ENCODE measurements at places on chromosomes 7 and 10. TPM values are rescaled to one million over a fixed set of nuclear protein-coding genes. Genes with fewer than 3 reads are reported as not detected.

Gene PRSS37
- total RNA-seq: not detected

Gene TEX36
- total RNA-seq: not detected

Gene COL13A1
- total RNA-seq: 34.2 TPM

Gene PKD2L1
- not detected for total RNA-seq

Gene BNIP3
- 70.6 TPM for total RNA-seq

Gene PSPH
- 75.3 TPM for total RNA-seq

Gene HTR5A
- total RNA-seq: not detected

Gene XRCC2
- 0.22 TPM for total RNA-seq

Gene GPR26
- total RNA-seq: not detected

Gene SPDYE16
- total RNA-seq: not detected

Gene CABCOCO1
- total RNA-seq: 0.14 TPM

Gene TMEM26
- total RNA-seq: 1.1 TPM

Gene TMEM139
- not detected for total RNA-seq

Gene FAM25C
- not detected for total RNA-seq
